ENCODE measurements at places on chromosomes 2 and 18.

DNA sequence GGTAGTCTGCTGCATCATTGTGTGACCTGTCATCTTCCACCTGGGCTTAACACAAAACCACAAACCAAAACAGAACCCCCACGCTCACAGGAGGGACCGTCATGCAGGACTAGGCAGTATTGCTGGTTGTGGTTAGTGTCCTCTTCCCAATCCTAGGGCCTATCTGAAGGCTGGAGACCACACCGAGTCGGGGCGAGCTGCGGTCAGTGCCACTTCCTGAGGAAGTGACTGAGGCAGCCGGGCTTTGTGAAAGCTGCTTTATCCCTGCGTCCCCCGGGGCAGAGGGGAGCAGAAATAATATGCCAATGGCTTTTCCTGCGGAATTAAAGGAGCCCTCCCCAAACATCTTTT, 22.9 kb downstream of the ZNF532 start:
- peak; percentile 51 for DNase-seq

DNA sequence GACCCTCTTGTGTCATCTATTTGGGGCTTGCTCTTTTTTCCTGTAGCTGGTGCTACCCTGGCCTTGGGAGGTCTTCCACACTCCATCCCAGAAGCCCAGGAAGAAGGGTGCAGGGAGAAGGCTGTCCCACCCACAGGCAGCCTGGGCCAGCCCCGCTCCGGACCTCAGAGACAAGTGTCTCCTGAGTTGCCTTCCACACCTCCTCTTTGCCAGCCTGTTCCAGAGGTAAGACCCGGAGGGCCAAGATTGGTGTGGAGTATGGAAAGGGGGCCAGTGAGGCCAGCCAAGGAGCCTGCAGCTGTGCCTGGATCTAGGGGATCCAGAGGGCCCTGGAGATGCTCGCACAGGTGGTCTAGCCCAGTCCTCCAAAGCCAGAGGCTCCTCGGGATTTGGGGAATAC, 40.5 kb downstream of the ST8SIA5 start:
- no peak for DNase-seq

DNA sequence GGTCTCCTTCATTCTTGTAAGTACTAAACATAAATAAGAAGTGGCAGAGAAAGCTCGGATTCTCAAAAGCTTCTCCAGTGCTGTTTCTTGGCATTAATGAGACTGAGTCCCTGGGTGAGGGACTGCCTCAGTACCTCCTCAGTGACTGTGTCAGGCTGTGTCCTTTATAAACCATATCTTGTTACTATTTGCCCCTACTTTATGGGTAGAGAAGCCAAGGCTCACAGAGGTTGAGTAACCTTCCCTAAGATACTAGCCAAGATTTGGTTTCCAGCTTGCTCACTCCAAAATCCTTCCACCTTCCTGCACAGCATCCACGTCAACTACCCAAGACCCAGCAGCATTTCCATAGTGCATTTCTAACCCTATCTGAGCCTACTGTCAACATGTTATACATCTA, 55.6 kb downstream of the THUMPD2 start:
- no peak for DNase-seq

DNA sequence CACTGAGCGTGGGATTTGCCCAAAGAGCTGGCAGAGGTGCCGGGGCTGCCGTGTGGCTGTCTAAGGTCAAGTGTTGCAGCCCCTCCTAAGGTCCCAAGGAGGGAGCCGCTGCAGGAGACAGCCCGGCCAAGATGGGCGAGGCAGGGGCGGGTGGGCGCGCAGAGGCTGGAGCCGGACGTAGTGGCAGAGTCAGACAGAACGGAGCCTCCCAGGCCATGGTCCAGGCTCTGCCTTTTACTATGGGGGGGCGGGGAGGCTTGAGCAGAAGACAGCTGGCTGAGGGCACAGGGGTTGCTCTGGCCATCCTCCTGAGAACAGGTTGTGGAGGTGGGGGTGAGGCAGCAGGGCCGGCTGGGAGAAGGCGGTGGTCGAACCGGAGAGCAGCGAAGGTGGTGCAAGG, 27.5 kb upstream of the PRLH start:
- no peak for DNase-seq

GRCh38 chr2:69026691-69027459, 13.9 kb downstream of the ANTXR1 start:
- no peak for DNase-seq

DNA sequence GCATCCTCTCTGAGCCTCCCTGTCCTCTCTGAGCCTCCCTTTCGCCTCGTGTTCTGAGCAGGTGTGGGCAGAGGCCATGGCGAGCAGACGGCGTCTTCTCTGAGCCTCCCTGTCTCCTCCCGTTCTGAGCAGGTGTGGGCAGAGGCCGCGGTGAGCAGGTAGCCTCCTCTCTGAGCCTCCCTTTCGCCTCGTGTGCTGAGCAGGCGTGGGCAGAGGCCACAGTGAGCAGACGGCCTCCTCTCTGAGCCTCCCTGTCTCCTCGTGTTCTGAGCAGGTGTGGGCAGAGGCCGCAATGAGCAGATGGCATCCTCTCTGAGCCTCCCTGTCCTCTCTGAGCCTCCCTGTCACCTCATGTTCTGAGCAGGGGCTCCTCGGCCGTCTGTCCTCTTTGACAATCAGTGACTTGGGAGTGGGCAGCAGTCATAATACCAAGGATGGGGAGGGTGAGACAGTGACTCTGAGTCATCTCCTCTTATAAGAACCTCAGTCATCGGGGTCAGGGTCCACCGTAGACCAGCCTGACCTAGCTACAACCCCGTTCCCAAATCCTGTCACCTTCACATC, 395.1 kb upstream of the SALL3 start:
- no peak for DNase-seq

DNA sequence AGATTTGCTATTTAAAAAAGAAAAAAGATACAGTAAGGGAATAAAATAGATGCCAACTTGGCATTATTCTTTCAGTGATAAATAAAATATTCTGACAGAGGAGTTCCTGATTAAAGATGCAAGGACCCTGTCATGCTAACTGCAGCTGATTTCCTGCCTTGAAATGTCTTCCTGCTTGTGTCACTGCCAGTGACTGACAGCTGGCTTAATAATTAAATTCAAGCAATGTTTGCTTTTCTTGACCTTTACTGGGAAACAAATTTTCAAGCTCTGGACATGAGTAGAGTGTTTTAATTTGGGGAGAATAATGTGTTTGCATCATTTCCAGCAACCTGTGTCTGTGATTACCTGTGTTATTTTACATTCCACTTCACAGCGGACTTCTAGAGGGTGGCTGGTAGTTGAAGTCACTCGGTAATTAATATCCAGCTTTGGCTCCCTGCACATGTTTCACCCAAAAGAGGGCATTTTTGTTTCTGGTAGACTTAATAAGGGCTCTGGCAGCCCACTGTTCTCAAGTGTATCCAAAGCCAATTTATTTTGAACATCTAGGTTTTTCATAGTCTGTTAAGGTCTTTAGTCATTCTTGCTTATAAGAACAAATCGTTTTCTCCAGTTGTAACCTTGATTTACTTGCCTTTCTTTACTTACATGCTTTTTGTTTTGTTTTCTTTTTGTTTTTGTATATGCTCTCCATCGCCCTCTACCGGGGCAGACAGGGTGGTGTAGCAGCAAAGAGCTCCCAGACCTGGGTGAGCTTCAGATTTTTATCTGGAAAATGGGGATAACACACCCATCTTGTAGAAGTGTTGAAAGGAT, 48.5 kb upstream of the PROKR1 start:
- DNase-seq: no peak

GRCh38 chr2:120826716-120827410, 91.2 kb downstream of the GLI2 start:
- no peak for DNase-seq

GRCh38 chr2:129753261-129753660, 226.2 kb upstream of the RAB6C start:
- DNase-seq: no peak

DNA sequence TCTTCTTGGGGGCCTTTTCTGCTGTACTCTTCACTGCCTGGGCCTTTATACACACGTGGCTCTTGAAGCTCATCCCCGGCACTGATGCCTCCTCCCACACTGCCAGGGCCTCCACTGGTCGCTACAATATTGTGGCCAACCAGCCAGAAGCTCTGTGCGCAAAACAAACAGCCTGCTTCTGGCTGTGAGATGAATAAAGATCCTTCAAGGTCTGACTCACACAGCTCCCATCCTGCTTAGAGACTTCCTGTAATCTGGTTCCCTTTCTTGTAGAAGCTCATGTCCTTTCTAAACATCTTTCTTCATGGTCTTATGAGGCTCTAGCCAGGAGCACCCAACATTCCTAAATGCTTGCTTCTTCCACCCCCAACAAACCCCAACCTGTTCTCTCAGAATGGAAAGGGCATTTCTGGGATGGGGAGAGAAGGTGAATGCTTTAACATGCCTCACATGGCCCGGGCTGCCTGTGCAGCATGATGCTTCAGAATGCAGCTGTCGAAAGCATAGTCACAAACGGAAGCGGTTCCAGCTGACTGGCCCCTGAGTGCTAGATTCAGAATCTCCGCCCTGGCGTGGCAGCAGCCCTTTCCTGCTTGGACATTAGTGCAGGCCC, 24.6 kb downstream of the NRP2 start:
- peak; percentile 82 for DNase-seq

DNA sequence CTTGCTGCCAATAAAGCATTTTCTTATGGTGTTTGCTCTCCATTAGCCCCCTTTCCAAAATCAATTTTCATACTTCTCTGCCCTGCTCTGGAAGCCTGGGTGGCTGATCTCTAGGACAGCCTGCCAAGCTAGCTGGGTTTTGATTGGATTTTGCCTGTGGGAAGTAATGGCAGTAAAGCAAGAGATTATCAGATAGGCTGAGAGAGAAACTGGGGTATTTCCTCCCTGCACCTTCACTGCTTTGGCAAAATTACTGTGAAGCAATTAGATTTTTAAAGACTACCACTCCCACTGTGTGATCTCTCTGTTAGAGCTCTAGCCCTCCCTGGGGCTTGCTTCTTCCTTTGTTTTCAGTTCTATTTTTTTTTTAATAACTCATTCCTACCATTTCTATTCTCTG, 223.8 kb downstream of the DLGAP1 start:
- DNase-seq: no peak

DNA sequence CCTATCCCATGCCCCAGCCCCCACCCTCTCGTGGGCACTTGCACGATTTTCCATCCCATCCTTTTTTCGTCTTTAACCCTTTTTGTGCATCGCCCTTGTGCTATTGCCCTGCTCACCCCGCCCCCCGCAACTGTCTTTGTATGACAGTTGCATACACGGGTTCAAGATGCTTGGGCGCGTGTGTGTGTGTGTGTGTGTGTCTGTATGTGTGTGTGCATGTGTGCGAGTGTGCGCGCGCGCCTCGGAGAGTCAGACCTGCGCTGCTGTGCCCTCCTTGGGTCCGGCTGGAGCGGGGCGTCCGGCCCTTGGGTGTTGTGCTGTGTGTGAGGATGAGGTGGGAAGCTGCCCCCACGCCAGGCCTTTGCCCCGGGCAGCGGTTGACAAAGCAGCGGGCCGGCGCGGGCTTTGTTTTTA, 230.7 kb downstream of the HAUS1 start:
- DNase-seq: no peak

DNA sequence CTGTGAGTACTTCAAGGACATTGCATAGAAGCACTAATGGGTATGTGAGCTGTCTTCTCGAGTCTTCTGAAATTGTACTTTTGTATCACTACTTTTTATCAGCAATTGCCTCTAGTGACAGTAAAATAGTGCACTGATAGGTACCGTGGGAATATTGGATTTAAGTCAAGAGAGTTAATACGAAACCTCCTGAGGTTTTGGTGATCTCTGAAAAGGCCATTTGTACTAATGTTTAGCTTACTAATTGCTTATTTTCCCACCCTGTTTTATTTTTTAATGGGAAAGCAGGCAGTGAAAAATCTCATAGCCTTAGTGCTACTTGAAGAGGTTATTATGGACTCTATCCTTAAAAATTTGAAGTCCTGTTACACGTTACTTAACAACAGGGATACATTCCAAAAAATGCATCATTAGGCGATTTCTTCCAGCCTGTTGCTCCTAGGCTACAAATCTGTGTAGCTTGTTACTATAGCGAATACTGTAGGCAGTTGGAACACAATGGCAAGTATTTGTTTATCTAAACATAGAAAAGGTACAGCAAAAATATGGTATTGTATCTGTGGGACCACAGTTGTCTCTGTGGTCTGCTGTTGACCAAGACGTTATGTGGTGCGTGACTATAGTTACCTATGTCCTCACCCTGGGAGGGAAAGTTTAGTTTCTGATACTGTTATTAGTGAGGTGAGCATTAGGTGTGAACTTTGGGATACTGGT, 65.9 kb downstream of the CAB39 start:
- DNase-seq: no peak

GRCh38 chr2:42103829-42104228, 56.0 kb downstream of the PKDCC start:
- DNase-seq: no peak

GRCh38 chr2:69196327-69197117, 183.5 kb downstream of the ANTXR1 start:
- no peak for DNase-seq

- DNase-seq: no peak
Measured at GRCh38 chr2:97701851-97702465, 11.4 kb upstream of the ZAP70 start.

DNA sequence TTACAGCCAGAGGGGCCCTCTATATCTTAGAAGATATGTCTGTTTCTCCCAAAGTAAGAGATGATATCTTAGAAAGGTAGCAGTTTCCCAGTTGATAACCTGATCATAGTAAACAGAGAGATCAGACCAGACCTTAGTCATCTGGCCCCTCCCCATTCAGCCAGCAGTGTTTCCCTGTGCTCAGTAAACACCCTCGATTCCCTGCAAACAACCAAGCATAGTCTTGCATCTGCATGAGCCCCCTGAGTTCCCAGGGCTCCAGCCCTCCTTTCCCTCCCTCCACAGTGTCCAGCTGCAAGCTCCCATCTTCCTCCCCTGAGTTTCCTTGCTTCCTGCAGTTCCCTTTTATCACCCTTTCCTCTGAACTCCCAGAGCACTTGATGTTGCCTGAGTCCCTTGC, 20.3 kb downstream of the NRP2 start:
- DNase-seq: no peak

DNA sequence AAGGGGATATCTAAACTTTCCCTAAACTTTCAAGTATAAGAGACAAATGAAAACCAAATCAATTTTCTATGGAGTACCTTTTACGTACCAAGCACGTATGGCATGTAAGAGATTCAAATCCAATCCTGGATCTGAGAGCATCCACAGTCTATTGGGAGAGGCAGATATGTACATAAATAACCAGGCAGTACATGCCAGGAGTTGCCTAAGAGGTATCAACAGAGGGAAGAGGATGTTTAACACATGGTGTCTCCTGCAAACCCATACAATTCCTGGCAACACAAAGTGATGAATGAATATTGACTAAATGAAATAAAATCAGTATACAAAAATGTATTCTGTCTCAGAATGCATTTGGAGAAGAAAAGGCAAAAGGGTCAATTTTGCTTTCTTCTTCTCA, 116.6 kb downstream of the PIGN start:
- DNase-seq: no peak
